Activated naive CD8-positive, alpha-beta T cell treated with anti-CD3 and anti-CD28 coated beads, Interleukin-2, amount 50 U/mL, for 24 hours (primary cell): ENCODE measurements at places on chromosomes 11 and 22.

DNA sequence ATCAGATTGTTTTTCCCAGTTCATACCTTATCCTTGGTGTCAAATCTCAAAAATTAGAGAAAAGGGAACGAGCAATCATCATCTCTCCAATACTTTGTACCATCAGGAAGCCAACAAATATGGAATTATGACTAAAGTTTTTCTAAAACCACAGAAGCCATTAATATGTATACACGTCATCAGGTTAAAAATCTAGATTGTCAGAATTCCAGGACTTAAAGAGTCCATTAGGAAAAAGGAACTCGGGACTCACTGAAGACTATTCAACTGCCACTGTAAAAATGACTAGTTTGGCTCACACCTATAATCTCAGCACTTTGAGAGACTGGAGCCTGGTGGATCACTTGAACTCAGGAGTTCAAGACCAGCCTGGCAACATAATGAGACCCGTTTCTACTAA lies 344.4 kb upstream of the LRRC4C start:
- H3K27me3 ChIP-seq = no peaks in the 10 kb centered on the region
- DNase-seq = no peak
- no peak overlapping the region for H3K27ac ChIP-seq
- H3K4me1 ChIP-seq = no peaks in the 10 kb centered on the region
- no peak overlapping the region for H3K4me3 ChIP-seq

- DNase-seq = no peak
- no peak overlapping the region for H3K4me3 ChIP-seq
- peaks cover 9% of the 10 kb centered on the region for H3K4me1 ChIP-seq
- no peak overlapping the region for H3K27ac ChIP-seq
- peaks cover 5% of the 10 kb centered on the region for H3K27me3 ChIP-seq
These were observed 120.7 kb upstream of the OR9Q1 start for GRCh38 chr11:57903011-57903410.

DNA sequence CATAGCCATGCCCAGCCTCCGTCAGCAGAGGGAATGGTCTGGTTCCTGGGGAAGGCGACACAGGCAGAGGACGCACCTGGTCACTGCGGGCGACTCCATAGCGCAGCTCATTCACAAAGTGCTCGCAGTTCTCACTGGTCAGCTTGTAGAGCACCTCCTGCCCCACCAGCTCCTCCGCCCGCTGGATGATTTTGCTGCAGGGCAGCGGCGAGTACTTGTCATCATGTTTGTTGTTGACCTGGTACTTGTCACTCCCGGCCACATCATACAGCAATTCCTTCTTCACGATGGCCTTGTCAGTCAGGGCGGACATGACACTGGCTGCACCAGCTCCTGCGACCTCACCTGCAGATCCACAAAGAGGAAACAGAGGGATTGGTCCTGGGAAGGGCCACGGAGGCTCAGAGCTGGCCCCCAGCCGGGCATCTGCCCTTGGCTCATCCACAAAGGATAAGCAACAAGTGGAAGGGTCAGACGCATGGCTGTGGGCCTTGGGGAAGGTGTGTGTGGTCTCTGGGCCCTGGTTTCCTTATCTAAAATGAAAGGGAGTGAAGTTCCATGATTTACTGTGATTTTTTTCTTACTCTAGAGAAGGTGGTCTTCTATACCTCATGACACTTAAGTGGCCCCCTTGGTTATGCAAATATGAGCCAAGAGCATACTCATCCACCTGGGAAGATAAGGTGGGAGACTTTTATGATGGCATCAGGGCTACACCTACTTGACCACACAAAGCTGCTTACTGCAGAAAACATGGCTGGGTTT lies 24.0 kb downstream of the PLAAT3 start:
- H3K4me1 ChIP-seq = no peaks in the 10 kb centered on the region
- H3K27me3 ChIP-seq = no peaks in the 10 kb centered on the region
- H3K27ac ChIP-seq = no peak overlapping the region
- DNase-seq = no peak
- peaks cover 4% of the 10 kb centered on the region for H3K36me3 ChIP-seq

DNA sequence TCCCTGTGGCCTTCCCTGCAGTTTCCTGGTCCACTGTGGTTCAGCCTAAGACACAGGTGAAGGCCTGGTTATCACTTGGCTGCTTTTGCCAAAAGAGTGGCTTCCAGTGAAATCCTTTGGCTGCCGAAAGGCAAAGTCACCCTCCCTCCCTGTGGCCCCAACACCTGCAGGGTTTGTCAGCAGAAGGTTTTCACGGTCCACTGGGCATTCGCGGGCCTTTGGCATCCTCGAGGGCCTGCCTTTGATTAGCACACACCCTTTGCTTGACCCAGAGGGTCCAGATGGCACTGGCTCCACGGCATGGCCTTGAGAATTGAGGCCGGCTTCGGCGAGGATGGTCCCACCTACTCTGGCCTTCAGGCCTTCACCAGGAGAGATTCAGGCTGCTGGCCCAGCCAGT lies 35.3 kb downstream of the RTN4R start:
- H3K4me1 ChIP-seq = no peaks in the 10 kb centered on the region
- no peak for DNase-seq
- H3K27me3 ChIP-seq = no peaks in the 10 kb centered on the region

DNA sequence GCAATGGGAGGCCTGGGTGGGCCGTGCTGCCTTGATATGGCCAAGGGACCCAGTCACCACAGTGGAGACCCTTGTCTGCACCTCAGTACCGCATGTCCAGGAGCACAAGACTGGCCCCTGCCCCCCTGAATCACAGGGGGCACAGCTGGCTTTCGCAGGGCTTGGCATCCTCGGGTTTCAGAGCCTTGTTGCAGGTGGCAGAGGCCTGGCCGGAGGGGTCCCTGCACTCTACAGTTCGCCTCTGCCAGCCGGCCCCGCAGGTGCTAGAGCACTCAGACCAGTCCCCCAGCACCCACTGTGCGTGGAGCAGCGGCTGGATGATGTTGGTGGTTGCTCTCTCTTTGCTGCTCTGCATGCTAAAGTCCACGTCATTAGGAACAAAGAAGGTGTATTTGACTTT lies 23.0 kb downstream of the ADAMTS8 start:
- no peaks in the 10 kb centered on the region for H3K36me3 ChIP-seq
- peaks cover 8% of the 10 kb centered on the region for H3K4me1 ChIP-seq

DNA sequence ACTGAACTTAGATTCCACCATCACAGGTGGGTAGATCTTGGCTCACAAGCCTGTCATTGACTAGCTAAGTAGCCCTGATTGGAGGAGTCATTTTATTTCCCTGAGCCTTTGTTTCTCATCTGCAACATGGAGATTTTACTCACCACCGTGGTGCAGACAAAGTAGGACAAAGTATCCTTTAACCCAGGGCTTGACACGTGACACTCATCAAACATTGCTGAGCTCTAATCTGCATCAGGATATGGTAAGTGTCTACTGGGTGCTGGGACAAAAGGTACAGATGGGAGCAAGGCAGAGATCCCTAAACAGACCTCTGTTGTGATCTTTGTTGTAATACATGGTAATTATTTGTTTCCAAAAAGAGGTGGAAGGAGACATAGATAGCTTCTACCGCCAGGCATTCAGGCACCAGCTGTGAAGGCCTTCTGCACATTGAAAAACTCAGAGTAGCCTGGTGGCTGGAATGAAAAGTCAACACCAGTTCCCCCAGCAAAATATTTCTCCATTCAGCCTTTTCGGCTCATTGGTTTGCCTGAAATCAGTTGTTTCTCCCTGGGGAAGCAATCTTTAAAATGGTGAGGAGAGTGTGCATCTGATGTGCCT lies 18.3 kb upstream of the MICAL2 start:
- DNase-seq = no peak
- H3K27ac ChIP-seq = no peak overlapping the region
- H3K4me1 ChIP-seq = peaks cover 34% of the 10 kb centered on the region
- no peak overlapping the region for H3K4me3 ChIP-seq

- no peak overlapping the region for H3K27ac ChIP-seq
- H3K36me3 ChIP-seq = no peaks in the 10 kb centered on the region
- peak; percentile 65 for DNase-seq
- no peaks in the 10 kb centered on the region for H3K4me1 ChIP-seq
- H3K27me3 ChIP-seq = peaks cover 23% of the 10 kb centered on the region
- H3K4me3 ChIP-seq = no peak overlapping the region
These were observed 9.0 kb downstream of the SYN3 start for GRCh38 chr22:33049119-33049729.

- peaks cover 11% of the 10 kb centered on the region for H3K4me1 ChIP-seq
- H3K4me3 ChIP-seq = no peak overlapping the region
- H3K27me3 ChIP-seq = no peaks in the 10 kb centered on the region
- DNase-seq = no peak
These were observed 84.9 kb upstream of the PRR5 start for GRCh38 chr22:44616882-44617655.

- H3K4me3 ChIP-seq = no peak overlapping the region
- no peaks in the 10 kb centered on the region for H3K36me3 ChIP-seq
- H3K4me1 ChIP-seq = no peaks in the 10 kb centered on the region
- peaks cover 3% of the 10 kb centered on the region for H3K27me3 ChIP-seq
- H3K27ac ChIP-seq = no peak overlapping the region
These were observed 555.8 kb downstream of the BUD13 start for GRCh38 chr11:116217006-116217405.

DNA sequence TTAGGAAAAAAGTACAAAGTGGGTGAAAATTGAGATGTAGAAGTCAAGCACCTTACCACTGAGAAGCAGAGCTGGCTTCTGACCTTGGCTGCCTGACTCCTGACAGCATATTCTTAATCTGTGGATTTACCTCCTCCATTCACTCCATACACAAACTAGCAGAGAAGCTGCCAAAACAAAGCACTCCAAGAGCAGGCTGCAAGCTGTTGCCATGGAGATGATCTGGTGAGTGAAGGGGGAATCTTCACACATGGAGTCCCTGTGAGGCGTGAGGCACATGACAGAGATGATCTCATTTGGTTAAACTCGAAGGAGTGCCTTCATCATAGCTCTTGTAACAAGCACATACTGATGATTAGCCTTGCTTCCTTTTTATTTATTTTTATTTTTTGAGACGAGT lies 16.1 kb downstream of the COMMD9 start:
- no peak for DNase-seq
- H3K4me1 ChIP-seq = no peaks in the 10 kb centered on the region
- H3K36me3 ChIP-seq = peaks cover 23% of the 10 kb centered on the region
- H3K27ac ChIP-seq = no peak overlapping the region

- H3K36me3 ChIP-seq = no peaks in the 10 kb centered on the region
- no peak for DNase-seq
- no peaks in the 10 kb centered on the region for H3K4me1 ChIP-seq
- no peaks in the 10 kb centered on the region for H3K27me3 ChIP-seq
- no peak overlapping the region for H3K27ac ChIP-seq
These were observed 14.0 kb downstream of the CBX7 start for GRCh38 chr22:39138357-39138997.

DNA sequence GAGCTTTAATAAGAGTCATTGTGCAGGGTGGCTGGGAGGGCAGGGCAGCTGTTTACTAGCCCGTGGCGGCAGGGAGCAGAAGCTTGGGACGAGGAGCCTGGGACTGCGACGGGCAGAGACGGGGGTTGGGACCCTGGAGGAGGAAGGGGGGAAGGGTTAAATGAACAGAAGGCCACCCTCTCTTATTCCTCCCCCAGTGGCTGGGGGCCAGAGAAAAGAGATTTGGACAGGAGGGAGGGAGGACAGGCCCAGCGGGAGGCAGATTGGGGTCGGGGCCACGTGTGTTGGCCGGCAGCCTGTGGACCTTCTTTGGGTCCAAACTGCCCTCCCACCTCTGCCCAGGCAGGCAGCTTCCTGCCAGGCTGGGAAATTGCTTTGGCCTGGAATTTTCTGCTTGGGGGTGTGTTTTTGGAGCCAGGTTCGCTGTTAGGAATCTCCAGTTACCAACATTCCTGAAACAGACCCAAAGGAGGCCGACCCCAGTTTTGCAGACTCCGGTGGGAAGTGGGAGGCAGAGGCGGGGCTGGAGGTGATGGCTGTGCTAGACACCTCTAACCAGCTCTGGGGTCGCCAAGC lies 50.2 kb downstream of the APOL3 start:
- no peaks in the 10 kb centered on the region for H3K36me3 ChIP-seq
- peaks cover 5% of the 10 kb centered on the region for H3K27me3 ChIP-seq
- DNase-seq = no peak
- no peak overlapping the region for H3K27ac ChIP-seq
- H3K4me3 ChIP-seq = no peak overlapping the region

GRCh38 chr22:20003304-20003703 lies 13.3 kb downstream of the ARVCF start:
- H3K27ac ChIP-seq = no peak overlapping the region
- no peaks in the 10 kb centered on the region for H3K4me1 ChIP-seq
- no peak for DNase-seq
- peaks cover 7% of the 10 kb centered on the region for H3K36me3 ChIP-seq

GRCh38 chr11:117220999-117221774 lies 10.7 kb downstream of the PCSK7 start:
- H3K36me3 ChIP-seq = peaks cover 67% of the 10 kb centered on the region
- DNase-seq = no peak
- H3K4me1 ChIP-seq = peaks cover 2% of the 10 kb centered on the region

GRCh38 chr22:33519974-33520903 lies 400.0 kb downstream of the LARGE1 start:
- peaks cover 21% of the 10 kb centered on the region for H3K4me1 ChIP-seq
- H3K36me3 ChIP-seq = no peaks in the 10 kb centered on the region
- no peak overlapping the region for H3K4me3 ChIP-seq
- no peak overlapping the region for H3K27ac ChIP-seq
- peaks cover 2% of the 10 kb centered on the region for H3K27me3 ChIP-seq
- no peak for DNase-seq

- peaks cover 4% of the 10 kb centered on the region for H3K4me1 ChIP-seq
- H3K36me3 ChIP-seq = no peaks in the 10 kb centered on the region
- H3K4me3 ChIP-seq = no peak overlapping the region
- H3K27me3 ChIP-seq = peaks cover 14% of the 10 kb centered on the region
- no peak for DNase-seq
These were observed 84.9 kb upstream of the NARS2 start for GRCh38 chr11:78659326-78660270.

GRCh38 chr11:86438685-86439084 lies 64.0 kb downstream of the CCDC81 start:
- no peak for DNase-seq
- no peak overlapping the region for H3K27ac ChIP-seq
- peaks cover 32% of the 10 kb centered on the region for H3K4me1 ChIP-seq
- no peak overlapping the region for H3K4me3 ChIP-seq
- no peaks in the 10 kb centered on the region for H3K27me3 ChIP-seq
- H3K36me3 ChIP-seq = peaks cover 6% of the 10 kb centered on the region

GRCh38 chr11:115454525-115454924 lies 49.7 kb downstream of the CADM1 start:
- H3K4me1 ChIP-seq = no peaks in the 10 kb centered on the region
- H3K27me3 ChIP-seq = no peaks in the 10 kb centered on the region
- no peak overlapping the region for H3K4me3 ChIP-seq
- H3K27ac ChIP-seq = no peak overlapping the region

GRCh38 chr22:37525073-37525745 lies 6.0 kb upstream of the CARD10 start:
- peak; percentile 24 for DNase-seq
- peaks cover 23% of the 10 kb centered on the region for H3K27me3 ChIP-seq
- H3K27ac ChIP-seq = no peak overlapping the region
- no peaks in the 10 kb centered on the region for H3K36me3 ChIP-seq
- peaks cover 13% of the 10 kb centered on the region for H3K4me1 ChIP-seq
